ENCODE measurements at places on chromosomes 4 and X. TPM values are rescaled to one million over a fixed set of nuclear protein-coding genes. Genes with fewer than 3 reads are reported as not detected.

Gene ADGRA3
- 24.2 TPM for total RNA-seq

Gene FMR1NB
- not detected for total RNA-seq

Gene FAM133A
- under 0.01 TPM for total RNA-seq

Gene AKAP14
- total RNA-seq: not detected

Gene PRDM5
- total RNA-seq: 12.1 TPM

Measured in pericardium fibroblast (primary cell).